ENCODE measurements at places on chromosomes 4 and X.

GRCh38 chr4:25900310-25900709 is 13.7 kb upstream of the SMIM20 start:
- no peak for DNase-seq

DNA sequence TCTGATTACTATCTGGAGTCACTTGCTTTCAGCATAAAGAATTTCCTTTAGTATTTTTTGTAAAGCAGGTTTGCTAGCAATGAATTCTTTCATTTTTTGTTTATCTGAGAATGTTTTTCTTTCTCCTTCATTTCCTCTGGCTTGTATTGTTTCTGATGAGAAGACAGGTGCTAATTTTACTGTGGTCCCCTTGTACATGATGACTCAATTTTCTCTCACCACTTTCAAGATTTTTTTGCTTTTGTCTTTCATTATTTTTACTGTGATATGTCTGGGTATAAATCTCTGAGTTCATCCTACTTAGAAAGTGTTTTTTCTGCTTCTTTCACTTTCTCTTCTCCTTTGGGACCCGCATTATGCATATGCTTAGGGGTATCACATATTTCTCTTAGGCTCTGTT is 62.6 kb downstream of the PKD2 start:
- no peak for DNase-seq

DNA sequence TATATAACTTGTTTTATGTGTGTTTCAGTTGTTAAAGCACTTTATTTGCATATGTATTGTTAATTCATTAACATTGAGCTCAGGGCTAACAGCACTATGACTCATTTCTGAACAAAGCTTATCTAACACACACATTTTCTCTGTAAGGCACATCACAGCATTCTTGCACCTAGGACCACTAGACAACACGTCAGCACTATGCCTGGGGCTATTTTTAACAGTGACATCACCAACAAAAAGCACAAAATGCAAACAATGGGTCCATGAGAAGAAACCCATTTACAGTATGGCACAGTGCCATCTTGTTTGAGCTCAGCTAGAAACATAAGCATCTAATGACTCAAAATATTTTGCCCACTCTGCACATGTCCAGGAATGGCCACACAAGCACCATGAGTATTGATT is 124.4 kb downstream of the RELL1 start:
- DNase-seq = peak; percentile 69

DNA sequence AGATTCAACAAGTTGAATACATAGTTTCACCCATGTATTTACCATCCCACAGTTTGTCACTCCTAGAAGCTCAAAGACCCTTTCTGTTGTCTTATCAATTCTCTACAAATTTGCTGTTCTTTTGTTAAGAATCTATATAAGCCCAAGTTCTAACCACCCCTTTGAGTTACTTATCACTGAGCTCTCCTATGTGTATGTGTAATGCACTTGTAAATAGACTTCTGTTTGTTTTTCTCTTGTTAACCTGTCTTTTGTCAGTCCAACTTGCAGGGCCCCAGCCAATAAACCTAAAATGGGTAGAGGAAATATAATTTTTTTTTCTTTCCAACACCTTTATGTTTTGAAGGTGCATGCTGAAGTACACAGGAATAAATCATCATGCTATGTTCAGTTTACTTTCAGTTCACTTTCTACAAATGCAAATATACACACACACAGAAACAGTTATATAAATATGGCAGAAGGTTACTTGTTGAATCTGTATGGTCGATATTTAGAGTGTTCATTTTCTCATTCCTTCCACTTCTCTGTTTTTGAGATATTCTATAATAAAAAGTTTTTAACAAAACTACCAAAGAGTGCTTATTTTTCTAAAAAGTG is 22.3 kb upstream of the CLOCK start:
- DNase-seq = no peak

DNA sequence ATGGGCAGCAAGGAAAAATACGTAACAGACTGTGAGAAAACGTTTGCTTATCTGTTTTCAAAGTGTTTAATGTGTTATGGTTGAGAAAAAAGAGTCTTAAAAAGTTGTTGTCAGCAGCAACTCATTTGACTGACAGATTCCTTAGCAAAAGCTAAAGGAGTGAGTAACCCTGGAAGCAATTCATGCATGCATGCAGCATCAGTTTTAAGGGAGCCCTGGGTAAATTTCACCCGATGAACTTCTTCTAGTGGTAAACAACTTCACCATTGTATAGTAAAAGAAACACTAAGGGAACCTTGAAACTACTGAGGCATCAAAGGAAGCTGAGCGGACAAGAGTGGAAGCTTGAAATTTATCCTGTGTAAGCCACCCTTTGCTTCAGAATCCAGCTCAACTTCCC is 583.2 kb upstream of the INTU start:
- peak; percentile 48 for DNase-seq

- DNase-seq = peak; percentile 84
These were observed 93.6 kb downstream of the PDLIM5 start for GRCh38 chr4:94545296-94545695.

DNA sequence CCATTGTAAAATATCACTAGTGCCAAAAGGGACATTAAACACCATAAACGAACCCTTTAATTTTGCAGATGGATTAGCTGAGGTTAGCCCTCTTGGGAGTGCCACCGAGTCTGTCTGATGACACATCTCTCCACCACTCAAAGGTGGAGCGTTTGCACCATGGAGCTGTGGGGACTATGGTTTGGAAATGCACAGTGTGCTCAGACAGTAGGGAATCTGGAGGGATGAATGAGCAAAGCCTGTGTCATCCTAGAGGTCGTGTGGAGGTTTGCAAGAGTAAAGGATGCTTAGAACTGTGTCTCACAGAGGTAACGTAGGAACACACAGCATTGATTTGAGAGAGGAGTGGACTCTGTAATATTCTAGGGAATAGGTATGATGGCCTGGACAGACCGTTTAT is 93.7 kb downstream of the CLNK start:
- DNase-seq = peak; percentile 38

GRCh38 chrX:101450085-101450484 is 35.2 kb upstream of the ARMCX4 start:
- DNase-seq = no peak

- DNase-seq = peak; percentile 0
These were observed 627.0 kb downstream of the BCOR start for GRCh38 chrX:39470588-39471407.

DNA sequence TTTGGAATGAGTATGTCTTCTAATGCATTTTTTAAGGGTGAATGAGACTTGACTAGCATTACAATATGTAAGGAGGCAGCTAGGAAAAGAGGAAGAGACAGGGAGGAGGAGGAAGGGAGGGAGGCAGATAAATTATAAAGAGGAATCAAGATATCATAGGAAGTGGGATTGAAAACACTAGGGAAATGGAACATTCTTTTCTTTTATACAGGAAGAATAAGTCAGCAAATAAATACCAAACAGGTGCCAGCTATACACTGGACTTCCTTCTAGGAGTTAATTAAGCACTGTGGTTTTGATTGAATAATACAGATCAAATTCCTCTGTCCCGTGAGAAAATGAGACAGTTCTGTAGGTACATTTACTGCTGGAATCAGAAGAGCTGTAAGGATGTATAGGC is 78.6 kb downstream of the PACRGL start:
- no peak for DNase-seq

DNA sequence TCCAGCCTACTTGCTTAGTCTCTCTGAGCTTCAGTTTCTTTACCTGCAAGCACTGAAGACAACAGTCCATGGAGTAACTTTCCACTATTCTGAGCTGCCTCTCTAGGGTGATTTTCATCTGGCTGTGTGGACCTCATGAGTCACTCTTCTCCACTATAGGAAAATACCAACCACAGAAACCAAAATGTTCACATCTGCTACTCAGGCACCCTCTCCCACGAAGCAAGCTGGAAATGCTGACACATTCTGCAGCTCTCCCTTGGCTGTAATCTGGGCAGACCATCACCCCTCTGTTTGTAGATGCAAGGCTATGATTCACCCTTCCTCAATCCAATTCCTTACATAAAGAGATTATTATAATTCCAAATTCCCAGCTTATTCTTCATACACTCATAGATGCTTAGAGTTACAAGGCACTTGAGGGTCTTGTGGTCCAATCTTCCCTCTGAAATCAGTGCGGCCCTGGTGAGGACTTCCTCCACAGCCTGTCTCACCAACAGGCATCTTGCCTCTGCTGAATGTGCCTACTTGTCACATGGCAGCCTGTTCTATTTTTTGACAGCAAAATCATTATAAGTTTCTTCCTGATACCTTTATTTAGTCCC is 97.0 kb upstream of the LNX1 start:
- peak; percentile 100 for DNase-seq

DNA sequence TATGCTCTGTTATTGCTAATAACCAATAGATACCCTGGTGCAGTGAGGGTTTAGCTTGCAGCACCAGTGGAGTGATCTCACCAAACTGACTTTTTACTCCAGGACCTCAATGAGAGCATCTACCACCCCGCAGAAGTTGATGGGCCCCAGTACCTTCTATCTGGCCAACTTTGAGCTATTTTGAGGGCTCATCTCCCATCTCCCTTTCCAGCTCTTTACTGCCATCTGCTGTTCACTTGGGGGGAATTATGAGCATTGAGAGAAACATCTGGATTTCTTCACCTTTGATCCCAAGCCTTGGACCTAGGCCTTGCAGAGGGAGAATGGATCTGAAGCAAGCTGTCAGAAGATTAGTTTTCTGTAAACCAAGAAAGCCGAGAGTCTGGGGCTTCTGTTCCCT is 143.6 kb downstream of the TMEM164 start:
- peak; percentile 53 for DNase-seq

DNA sequence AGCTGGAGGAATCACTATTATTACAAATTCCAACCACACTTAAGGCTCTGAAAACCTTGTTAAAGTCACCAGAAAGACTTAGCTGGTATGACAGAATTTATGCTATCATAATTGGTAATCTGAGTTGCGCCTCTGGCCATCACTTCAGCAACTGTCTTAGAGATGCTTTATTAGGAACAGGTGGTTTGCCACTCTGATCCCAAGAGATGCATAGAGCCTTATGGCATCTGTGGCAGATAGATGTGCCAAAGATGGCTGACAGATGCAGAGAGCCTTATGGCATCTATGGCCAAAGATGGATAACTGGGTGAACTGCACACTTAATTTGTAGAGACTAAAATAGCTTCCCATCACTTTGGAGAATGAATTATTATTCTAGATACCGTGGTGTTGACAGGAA is 32.3 kb upstream of the PLAC8 start:
- DNase-seq = no peak

DNA sequence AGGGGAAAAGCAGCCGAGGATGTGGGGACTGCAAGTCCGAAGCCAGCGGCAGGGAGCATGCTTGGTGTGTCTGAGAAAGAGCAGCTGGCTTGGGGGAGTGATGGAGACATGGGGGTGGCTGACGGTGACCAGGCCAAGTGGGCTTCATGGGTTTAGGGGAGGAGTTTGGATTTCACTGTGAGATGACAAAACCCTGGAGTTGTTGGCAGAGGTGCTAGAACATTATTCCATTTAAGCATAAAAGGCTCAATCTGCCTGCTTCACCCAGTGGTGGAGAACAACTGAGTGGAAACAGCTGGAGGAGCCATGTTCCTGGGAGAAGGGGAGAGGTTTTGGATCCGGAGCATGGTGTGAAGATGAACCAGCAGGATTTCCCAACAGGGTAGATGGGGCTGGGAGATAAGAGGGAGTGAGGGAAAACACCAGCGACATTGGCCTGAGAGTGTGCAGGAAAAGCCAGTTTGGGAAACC is 318.0 kb upstream of the TAPT1 start:
- no peak for DNase-seq

DNA sequence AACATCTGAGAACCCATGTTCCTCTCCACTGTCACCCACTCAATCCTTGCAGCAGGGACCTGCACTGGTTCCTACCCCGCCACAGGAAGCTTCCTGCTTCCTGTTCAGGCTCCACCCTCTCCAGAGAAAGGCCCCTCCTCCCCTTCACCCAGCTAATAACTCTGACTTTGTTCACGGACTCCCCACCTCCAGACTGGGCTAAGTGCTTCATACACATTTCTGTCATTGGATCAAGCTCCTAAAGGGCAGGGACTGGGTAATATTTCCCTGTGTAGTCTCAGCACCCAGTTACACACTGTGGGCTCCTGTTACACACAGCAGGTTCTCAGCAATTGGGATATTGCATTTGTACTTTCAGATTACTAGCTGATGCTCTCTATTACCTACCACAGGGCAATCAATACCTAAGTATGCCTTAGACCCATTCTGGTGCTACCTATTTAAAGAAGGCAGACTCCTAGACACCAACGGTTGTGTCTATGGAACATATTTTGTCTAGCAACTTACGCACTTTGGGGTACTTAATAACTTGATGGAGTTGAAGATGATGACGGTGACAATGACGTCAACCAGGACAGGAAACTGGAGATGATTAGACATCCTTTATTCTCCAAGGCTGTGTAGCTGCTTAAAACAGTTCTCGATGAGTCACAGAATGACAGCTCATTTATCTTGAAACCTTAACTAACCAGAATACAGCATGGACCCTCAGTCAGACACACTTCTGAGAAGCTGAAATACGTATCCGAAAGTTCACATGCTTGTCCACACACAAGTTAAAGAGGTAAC is 58.1 kb downstream of the MAML3 start:
- peak; percentile 94 for DNase-seq

DNA sequence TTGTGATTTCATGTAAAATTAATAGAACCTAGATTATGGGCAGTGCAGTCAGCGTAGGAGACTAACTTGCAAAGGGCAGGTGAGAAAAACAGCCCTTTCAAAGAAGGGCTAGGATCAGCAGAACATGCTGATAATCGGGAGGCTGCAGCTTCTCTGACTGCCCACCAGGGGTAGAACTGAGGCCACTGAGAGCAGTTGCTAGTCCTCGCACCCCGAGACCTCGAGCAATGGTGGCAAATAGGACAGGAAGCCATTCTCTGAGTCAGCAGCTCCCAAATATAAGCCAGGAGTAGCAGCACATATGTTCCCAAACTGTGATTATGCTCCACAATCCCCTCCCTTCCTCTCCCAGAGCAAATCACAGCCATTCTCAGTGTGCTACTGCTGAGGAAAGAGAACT is 186.5 kb downstream of the MSL3 start:
- peak; percentile 27 for DNase-seq

- DNase-seq = peak; percentile 1
These were observed 146.7 kb upstream of the PSAPL1 start for GRCh38 chr4:7581477-7581876.

GRCh38 chr4:109327641-109328040 is 25.2 kb upstream of the COL25A1 start:
- DNase-seq = peak; percentile 3

- no peak for DNase-seq
These were observed 14.6 kb upstream of the ACSL4 start for GRCh38 chrX:109747681-109748080.

- no peak for DNase-seq
These were observed 300.7 kb upstream of the CXXC4 start for GRCh38 chr4:104795264-104795939.

DNA sequence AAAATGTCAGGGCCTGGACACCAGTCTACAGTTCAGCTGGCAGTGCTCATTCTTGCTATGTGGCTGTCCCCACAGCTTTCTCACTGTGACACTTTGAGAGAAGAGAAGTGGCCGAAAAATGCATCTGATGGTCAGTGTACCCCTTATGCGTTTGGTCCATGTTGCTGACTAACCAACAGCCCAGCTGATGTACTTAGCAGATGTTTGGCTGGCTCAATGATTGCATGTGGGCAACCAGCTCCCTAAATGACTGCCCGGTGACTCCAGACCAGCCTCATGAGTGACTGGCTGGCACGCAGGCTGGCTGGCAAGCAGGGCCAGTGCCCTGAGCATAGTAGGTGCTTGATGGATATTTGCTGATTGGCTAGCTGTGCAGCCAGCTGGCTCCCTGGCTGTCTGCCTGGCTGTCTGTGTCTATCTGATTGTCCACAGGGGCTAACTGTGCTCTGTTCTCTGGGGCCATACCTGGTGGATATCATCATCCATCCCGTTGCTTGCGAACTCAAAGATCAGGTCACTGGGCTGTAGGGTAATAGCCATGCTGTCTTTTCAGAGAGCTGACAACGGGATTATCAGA is 29.4 kb downstream of the ELF4 start:
- DNase-seq = no peak
